Fibroblast of skin of scalp (primary cell): ENCODE measurements at places on chromosomes 1 and 21.

- peak; percentile 9 for DNase-seq
These were observed 182.9 kb downstream of the NTNG1 start for GRCh38 chr1:107323784-107324183.

GRCh38 chr1:182087719-182088350, 26.3 kb upstream of the ZNF648 start:
- no peak for DNase-seq

DNA sequence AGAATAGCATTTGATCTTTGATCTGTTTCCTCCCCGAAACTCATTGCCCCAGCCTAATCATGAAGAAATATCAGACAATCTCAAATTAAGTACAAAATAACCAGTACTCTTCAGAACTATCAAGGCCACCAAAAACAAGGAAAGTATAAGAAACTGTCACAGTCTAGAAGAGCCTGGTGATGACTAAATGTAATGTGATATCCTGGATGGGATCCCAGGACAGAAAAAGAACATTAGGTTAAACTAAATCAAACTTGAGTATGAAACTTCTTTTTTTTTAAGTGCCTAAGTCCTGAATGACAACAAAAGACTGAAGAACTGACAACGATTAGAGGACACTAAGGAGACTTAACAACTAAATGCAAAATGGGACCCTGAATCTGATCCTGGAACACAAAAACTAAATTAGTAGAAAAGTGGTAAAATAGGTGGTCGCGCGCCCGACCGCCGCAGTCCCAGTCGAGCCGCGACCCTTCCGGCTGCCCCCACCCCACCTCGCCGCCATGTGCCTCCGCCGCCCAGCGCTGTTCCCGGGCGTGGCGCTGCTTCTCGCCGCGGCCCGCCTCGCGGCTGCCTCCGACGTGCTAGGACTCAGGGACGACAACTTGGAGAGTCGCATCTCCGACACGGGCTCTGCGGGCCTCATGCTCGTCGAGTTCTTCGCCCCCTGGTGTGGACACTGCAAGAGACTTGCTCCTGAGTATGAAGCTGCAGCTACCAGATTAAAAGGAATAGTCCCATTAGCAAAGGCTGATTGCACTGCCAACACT, 5.5 kb upstream of the PRKAB2 start:
- peak; percentile 47 for DNase-seq

DNA sequence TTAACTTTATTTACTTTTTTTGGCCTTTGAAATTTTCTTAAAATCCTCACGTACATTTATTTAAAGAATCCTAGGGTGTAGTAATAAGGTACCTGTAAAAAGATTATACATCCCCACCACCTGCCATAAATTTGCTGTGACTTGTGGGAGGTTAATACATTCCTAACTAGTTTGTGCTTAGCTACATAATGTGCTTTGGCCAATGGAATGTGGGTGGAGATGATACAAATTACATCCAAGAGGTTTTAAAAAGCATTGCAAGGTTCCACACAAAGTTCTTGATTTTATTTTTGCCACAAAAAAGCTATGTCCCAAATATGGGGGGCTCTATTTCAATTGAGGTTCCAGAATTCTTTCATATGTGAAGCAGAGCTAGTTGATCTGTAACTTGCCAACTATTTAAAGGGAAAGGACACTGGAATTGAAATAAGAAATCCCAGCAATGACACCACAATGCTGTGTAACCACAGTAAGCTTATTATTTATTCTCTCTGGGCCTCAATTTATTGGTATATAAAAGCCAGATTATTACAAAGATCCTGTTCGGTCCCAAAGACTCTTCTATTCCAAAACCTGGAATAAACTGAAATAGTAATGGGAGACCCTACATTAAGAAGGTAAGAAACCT, 15.7 kb downstream of the ASPM start:
- peak; percentile 59 for DNase-seq

- peak; percentile 46 for DNase-seq
These were observed 142.2 kb upstream of the KRTAP19-8 start for GRCh38 chr21:31180256-31181081.
